ENCODE measurements at places on chromosomes 2 and 18.

DNA sequence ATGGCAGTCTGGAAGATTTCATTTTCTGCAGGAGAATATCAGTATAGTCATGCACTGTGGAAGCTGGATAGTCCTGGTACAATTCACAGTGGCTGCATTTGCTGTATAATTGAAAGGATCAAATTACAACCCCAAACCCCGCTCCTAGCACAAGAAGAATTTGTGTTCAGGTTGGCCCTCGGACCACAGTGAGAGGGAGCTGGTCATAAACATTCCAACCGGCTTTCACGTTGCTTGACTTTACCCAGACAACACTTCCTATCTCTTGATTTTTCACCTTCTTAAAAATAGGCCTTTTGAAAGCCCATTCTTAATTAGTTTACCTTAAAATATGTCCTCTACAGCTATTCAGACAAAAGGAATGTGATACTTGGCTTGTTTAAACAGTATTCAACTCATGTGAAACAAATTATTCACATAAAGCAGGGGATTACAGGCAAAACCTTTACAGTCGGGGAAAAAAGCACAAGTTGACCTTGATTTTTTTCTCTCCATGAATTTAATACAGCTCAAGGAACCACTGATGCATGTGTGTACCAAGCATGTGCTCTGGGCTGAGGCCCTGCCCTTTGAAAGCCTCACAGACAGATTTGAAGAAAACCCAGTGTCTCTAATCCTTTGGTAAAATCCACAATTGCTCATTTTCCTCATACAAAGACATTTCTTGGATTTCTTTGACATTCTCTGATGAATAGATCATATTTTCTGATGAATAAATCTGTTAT is 143.0 kb upstream of the SOX11 start:
- no peak for DNase-seq

DNA sequence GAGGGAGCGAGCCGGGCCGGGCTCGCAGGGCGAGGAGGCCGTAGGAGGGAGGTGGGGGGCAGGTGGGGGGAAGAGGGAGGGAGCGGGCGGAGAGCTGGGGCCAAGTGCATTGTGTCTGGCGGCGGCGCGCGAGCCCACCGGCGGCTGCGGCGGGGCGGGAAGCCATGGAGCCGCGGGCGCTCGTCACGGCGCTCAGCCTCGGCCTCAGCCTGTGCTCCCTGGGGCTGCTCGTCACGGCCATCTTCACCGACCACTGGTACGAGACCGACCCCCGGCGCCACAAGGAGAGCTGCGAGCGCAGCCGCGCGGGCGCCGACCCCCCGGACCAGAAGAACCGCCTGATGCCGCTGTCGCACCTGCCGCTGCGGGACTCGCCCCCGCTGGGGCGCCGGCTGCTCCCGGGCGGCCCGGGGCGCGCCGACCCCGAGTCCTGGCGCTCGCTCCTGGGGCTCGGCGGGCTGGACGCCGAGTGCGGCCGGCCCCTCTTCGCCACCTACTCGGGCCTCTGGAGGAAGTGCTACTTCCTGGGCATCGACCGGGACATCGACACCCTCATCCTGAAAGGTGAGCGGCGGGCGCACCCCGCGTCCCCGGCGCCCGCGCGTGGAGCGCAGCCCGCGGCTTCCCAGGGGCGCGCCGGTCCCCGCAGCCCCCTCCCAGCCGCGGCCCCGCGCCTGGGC is at the start of gene TMEM178A:
TMEM178A (plus strand) TSS at position 107 of the 680 bp plus-strand sequence; CDS start at position 165, 58 bp downstream.
- DNase-seq = no peak

DNA sequence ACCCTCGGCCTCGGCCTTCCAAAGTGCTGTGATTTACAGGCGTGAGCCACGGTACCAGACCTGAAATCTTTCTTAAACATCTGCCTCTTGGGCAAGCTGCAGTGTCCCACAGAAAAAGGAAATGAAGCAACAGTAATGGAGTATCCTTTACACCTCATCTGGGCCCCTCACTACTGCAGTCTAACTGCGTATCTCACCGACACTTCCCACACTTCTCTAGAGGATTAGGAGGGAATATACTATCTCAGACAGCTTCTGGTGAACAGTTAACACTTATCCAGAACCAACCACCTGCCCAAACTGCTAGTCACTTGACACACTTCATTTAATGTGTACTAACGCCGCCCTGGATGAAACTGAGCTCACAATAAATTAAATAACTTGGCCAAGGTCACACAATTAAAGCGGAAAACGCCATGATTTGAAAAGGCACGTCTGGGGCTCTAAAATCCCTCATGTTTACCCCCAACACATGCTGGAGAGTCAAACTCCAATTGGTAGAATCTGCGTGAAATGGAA is 993 bp downstream of the COX7A2L start:
- no peak for DNase-seq

- no peak for DNase-seq
Observed at GRCh38 chr2:60555066-60555782, 1.8 kb upstream of the BCL11A start.

DNA sequence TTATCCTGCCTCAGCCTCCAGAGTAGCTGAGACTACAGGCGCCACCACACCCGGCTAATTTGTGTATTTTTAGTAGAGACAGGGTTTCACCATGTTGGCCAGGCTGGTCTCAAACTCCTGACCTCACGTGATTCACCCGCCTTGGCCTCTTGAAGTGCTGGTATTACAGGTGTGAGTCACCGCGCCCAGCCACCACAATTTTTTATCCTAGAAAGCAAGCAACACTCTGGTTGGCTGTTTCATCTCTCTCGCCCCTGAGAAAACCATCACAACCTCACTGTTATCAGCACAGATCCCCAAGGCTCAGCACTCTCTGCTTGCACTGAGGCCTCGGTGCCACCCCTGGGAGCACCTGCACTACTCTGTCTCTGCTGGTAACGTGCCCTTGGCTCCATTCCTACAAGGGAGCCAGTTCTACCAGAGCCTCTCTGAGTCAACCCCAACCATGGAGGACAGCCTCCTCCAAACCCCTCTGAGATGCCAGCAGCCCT is 134.8 kb upstream of the AGAP1 start:
- DNase-seq = no peak

- DNase-seq = no peak
Observed at GRCh38 chr2:109487536-109487869, 126.3 kb downstream of the SEPTIN10 start.

- DNase-seq = no peak
Observed at GRCh38 chr18:40485318-40485717, 1469.7 kb upstream of the PIK3C3 start.

GRCh38 chr2:42137125-42137841 is 31.9 kb upstream of the EML4 start:
- no peak for DNase-seq

- DNase-seq = peak; percentile 31
Observed at GRCh38 chr2:68909793-68910674, 38.8 kb upstream of the BMP10 start.

DNA sequence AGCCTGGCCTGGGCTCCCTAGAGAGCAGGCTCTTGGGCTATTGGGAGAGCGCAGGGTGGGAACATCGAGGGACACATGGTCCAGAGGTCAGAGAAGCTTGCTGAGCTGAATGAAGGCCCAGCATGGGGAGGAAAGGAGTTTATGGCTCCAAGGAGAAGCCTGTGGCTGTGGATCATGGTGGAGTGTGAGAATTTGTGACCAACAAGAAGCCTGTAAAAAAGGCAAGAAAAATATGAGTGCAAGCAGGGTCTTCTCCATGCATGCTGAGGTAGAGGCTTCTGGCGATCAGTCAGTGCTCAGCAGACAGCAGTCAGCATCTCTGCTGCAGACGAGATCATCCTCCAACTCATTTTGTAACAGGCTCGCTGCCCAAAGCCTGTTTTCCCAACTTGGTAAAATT is 1.3 kb upstream of the SCYGR3 start:
- no peak for DNase-seq

GRCh38 chr2:142843731-142844130 is 33.7 kb upstream of the KYNU start:
- no peak for DNase-seq

- DNase-seq = no peak
Observed at GRCh38 chr2:317501-318424, 29.9 kb upstream of the ALKAL2 start.

GRCh38 chr2:174485788-174486562 is 854 bp downstream of the GPR155 start:
- no peak for DNase-seq

DNA sequence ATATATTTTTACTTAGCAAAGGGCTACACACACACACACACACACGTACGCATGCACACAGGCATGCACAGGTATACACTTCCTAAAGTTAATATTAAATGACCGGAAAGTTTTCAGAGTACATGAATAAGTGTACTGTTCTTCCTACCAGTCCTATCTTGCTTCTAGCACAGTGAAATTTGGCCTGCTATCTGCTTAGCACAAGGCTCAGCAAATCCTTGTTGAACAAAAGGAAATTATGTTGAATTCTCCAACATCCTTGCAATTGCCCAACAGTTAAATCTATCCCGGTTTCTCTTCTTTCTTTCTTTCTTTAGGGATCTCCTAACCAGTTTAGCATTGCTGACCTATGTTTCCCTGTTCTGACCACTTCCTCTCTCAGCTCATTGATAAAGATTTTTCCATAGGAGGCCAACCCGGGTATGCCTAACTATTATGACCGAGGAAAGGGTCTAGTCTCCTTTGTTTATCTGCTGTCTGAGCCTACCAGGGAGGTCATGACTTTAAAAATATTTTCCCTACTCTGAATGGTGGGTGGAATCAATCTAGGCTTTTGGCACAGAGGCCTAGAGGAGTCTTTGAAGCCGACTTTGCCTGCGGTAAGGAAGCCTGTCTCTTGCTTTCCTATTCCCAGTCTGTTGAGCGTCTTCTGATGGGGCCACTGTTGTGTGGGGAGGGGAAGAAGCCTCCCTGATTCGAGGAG is 400.7 kb downstream of the HRH4 start:
- DNase-seq = no peak

DNA sequence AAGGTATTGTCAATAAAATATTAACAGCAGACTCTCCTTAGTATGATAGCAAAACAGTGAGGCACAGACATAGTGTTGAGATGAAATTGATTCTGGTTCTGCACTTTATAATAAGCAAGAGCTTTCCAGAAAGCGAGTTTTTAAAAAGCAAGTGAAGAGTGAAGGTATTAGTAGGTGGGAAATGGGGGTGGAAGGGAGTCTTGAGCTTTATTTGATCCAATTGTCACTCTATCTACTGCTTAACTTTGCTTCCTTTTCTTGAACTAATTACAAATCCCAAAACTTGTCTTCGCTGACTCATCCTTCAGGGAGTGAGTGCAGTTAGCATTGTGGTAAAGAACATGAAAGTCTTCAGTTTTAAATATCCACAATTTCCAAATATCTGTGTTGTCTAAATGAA is 120.6 kb upstream of the BOD1L2 start:
- no peak for DNase-seq

DNA sequence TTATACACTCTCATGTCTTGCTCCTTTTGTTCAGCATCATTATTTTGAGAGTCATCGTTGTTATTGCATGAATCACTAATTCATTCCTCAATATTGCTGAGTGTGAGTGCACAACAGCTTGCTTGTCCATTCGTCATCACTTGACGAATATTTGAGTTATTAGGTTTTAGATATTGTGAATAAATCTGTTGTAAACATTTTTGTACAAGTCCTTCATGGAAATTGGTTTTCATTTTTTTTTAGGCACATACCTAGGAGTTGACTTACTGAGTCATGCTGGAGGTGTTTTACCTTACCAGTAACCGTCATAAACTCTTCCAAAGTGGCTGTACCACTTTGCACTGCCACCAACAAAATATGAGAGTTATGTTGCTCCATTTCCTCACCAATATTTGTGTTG is 84.2 kb upstream of the NCK2 start:
- no peak for DNase-seq

DNA sequence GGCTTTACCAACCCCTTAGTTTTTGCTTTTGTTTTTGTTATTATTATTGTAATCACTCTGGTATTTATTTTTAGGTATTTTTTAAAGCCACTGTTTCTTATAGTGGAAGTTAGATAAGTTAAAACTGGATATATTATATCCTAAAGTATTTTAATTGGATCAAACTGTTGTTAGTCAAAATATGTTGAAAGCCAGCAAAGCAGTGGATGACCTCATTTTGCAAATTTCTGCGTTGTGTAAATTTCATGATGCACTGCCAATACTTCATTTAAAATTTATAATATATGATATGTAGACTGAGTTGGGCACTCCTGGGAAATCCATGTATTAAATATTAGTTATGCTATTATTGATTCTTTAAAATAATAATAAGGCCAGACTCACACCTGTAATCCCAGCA is 661.7 kb upstream of the NRXN1 start:
- no peak for DNase-seq

GRCh38 chr2:133045787-133046186 is 375.8 kb upstream of the LYPD1 start:
- DNase-seq = no peak

GRCh38 chr2:49248506-49248905 is 94.2 kb upstream of the FSHR start:
- no peak for DNase-seq

- DNase-seq = no peak
Observed at GRCh38 chr2:46825939-46826568, 89.6 kb downstream of the MCFD2 start.

- DNase-seq = no peak
Observed at GRCh38 chr2:224029876-224030275, 9.2 kb downstream of the SERPINE2 start.

DNA sequence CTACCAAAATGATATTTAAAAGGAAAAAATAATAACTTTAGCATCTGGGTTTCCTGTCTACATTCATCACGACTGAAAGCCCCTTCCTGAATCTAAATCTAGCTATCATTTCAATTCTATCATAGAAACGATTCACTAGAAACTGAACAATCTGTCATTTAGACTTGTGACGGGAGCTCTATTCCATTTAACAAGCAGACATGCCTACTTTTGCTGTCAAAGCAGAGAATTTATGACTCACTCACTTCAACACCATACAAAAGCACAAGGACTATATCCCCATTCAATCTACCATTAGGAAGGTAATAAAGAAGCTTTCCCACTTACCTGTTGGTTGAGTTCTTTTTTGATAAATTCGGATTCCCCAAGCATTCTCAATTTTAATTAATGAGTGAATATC is 1072.3 kb downstream of the LRP1B start:
- no peak for DNase-seq

DNA sequence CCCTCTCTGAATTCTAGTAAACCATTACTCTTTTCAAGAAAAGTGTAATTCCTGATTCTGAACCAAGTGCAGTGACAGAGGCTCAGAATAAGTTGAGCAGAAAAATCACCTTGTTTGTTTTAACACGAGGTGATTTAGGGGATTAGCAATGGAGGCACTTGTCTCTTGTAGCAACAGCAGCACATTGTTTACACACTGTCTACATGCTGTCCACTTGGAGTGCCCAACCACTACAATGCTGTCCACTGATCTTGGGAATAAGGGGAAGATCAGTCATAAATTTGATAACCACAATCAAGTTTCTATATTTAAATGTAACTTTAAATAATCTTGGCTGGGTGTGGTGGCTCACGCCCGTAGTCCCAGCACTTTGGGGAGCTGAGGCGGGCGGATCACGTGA is 13.9 kb upstream of the RMND5A start:
- DNase-seq = no peak
